Stimulated activated CD4-positive, alpha-beta T cell treated with anti-CD3 and anti-CD28 coated beads, Interleukin-15, amount 100 ng/mL, for 48 hours (primary cell): ENCODE measurements at places on chromosomes 3 and 15.

- DNase-seq = peak; percentile 82
Observed at GRCh38 chr3:52253314-52254304, 8.1 kb downstream of the PPM1M start.

DNA sequence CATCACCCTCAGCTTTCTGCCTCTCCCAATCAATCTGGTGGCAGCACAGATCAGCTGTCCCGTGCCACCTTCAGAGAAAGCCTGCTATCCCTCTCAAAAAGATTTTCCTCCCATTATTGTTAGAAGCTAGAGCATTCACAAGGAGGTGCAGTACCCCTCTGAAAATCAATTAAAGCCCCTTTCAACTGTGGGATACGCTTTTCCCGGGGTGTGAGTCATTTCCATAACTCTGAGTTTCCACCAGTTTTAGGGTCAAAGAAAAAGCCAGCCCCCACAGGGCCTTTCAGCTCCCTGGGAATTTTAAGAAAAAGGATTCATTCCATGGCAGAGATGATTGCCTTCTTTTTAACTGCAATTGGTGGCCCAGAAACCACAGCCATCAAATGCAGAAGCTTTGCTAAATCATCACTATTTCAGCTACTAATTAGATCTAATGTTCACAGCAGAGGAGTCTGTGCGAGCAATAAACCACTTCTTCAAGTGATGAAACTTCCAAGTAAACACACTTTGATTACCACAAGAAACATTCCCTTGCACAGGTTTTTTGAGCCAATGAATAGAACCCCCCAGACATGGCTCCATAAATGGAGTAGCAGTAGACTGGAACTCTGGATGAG is 270.0 kb upstream of the TPRG1 start:
- DNase-seq = no peak

DNA sequence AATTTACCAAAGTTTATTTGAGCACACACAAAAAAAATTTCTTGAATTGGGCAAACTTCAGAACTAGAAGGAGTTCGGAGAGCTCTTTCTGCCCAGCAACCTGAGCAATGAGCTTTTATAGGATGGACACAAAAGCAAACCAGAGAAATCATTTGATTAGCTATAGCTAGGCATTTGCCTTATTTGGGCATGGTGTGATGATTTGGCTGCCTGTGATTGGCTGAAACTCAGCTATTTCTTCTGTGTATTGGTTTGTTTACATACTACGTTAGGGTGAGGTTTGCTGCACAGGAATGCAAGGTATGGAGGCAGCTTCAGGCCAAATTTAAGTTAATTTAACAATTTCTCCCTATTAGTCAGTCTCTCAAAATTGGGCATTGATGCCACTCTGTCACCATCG is 65.1 kb downstream of the NEK11 start:
- DNase-seq = no peak

DNA sequence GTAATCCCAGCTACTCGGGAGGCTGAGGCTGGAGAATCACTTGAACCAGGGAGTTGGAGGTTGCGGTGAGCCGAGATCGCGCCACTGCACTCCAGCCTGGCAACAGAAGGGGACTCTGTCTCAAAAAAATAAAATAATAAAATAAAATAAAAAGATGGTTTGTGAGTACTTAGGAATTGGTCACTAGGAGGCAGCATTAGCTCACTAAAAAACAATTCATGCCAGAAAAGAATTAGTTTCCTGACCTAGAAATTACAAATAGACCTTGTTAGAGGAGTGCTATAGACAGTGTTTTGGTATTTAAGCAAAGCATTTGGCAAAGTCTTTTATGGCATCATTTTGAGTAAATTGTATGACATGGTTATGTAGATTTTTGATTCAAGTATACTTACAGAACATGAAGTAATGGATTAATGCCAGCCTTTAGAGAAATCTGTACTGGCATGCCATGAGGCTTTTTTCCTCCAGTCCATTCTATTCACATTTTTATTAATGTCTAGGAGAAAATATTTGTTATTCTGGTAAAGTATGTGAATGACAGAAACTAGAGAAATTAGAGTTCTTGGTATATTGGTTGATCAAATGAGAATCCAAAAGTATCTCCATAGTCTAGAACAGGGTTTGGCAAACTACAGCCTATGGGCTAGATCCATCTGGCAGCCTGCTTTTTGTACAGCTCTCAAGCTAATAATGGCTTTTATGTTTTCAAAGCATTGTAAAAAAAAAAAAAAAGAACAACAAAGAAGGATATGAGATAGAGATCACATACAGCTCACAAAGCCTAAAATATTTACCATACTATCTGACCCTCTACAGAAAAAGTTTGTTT is 81.6 kb downstream of the LRRC49 start:
- DNase-seq = no peak

- DNase-seq = no peak
Observed at GRCh38 chr3:134003066-134003465, 26.7 kb downstream of the SLCO2A1 start.

DNA sequence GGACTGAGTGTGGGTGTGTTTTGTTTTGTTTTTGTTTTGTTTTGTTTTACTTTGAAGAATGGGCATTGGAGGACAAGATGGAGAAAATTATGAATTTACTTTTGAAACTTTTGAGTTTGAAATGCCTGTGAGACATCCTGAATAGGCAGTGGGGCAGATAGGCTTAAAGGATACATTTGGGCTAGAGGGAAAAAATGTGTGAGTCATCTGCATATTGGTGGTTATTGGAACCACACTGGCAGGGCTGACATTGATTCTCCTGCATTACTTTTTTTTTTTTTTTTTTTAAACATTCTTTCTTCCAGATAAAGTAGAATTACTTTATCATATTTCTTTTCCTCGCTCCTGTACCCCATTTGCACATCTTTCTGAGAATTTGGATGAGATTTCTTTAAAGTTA is 56.1 kb downstream of the CALML4 start:
- DNase-seq = no peak

DNA sequence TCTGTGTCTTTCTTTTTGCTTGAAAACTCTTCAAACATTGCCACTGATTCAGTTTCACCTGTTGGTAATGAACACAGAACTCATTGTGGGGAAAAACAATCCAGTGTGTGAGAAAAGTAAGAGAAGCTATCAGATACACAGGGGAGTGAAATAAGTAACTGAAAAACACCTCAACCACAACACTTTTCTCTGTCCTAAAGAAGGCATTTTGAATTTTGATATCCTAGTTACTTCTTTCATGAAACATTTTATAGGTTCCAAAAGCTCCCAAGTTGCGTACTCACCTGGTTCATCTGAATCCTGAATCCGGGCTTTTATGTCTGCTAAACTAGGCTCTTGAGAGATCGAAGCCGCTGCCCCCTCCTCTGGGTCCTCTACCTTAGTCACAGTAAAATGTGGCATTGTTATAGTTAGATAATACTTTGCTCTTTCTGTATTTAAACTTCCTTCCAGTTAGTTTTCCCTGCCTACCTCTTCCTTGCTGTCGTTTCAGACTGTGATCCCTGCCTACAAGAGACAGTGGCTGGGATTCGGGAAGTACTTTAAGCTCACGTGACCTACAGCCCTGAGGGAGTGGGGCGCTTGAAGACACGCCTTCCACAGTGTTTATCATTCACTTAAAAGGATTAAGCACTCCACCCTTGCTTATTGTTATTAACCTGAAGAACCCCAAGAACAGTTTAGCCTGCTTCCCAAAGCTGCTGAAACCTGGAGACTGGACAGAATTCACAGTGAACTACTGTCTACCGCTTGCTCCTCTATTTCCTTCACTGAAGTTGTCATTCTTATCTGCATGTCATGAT is 19.1 kb downstream of the SLC12A6 start:
- no peak for DNase-seq

DNA sequence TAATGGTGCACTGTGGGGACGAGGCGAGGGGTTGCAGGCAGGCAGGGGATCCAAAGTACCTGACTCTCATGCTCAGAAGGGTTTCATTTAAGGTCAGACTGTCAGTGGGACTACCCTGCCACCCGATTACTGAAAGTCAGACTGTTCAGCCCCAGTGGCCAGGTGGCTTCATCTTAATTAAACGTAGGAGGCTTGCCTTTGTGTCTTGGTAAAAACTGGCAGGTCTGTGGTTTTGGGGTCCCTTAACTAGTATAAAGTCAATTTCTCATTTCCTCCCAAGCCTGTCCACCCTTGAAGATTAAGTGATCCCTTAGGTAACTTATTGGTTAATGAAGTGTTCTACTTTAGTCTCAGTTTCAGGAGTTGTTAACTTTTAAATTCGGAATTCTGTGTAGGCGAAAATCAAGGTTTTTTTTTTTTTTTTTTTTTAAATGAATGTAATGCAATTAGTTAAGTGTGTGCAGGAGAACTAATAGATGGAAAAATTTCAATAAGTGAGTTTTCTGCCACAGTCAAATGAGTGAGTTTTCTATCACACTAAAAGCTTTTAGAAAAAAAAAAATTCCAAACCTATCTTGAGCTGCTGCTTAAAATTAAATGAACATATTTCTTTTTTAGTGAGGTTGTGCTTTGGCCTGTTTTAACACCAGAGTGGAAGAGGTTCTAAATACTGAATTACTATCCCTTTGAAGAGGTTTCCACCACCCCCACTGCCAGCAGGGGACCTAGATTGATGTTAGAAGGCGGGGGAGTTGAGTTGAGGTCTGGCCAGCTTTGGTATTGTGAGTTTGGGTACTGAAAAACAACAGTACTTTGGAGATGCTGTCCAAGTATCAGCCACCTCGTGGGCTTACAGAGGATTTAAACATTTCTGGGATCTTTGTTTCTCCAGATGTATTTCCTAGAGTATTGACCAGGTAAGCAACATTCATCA is 15.2 kb downstream of the ITPR1 start:
- no peak for DNase-seq

GRCh38 chr3:46998121-46998851 is 18.8 kb downstream of the NBEAL2 start:
- DNase-seq = peak; percentile 64

- DNase-seq = no peak
Observed at GRCh38 chr15:47184003-47184907, 533.0 kb upstream of the SEMA6D start.

DNA sequence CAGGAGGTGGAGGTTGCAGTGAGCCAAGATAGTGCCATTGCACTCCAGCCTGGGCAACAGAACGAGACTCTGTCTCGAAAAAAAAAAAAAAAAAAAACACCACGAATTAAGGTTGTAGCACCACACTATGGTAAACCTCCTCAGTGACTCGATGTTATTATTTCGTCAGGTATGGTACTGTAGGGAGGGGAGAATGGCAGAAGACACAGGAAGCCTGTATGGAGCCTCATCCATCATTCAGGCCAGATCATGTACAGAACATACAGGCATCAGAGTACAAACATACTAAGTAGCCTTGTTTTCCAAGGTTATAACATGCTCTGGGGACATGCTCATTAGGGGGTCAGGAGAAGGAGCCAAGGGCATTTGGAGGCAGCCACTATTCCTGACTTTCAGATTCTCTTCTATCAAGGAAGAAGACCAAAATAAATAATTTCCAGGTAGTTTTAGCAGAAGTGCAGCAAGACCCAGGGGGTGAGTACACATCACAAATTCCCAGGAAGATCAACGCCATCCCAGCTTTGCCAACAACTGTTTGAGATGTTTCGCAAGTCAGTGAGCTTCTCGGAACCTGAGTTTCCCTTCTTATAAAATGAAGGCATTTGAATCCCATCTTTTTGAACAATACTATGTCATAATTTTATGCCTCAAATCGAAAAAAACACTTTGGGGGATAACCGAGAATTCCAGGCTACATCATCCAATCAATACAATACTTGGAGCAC is 79.8 kb downstream of the FOXP1 start:
- no peak for DNase-seq

GRCh38 chr3:24525557-24525956 is 30.9 kb upstream of the THRB start:
- no peak for DNase-seq

GRCh38 chr3:138682648-138683047 is 74.1 kb downstream of the FAIM start:
- DNase-seq = no peak

- no peak for DNase-seq
Observed at GRCh38 chr3:37136067-37136466, 38.3 kb downstream of the LRRFIP2 start.

DNA sequence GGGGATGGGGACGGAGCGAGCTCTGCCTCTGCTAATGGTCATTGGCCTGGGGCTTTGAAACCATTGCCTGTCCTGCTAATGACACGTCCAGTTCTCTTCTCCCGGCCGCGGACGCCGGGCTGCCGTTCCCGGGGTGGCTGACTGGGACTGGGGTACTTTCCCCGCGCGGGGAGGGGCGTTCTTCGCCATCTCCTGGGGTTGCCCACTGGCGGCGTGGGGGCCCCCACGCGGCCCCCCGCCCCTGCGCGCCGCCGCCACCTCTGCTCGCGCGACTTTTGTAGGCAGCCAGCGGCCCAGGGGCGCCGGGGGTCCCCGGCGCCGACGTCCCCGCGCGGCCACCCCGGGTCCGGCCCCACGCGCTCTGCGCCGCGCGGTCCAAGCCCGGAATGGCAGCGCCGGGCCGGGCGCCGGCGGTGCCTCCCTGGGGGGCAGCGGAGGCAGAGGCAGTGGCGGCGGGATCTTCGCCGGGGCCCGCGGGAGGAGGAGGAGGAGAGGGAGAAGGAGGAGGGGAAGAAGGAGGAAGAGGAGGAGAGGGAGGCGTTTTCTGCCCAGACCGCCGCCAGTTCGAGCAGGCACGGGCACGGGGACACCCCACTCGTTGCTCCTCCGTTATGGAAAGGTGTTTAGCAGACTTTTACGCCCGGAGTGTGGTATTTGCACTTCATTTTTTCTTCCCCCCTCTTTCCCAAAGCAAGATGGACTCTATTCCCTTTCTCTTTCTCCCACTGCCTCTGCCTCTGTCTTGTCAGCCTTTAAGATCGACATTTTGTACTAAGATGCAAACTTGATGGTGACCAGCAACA is 2.3 kb downstream of the BBX start:
- DNase-seq = peak; percentile 2

DNA sequence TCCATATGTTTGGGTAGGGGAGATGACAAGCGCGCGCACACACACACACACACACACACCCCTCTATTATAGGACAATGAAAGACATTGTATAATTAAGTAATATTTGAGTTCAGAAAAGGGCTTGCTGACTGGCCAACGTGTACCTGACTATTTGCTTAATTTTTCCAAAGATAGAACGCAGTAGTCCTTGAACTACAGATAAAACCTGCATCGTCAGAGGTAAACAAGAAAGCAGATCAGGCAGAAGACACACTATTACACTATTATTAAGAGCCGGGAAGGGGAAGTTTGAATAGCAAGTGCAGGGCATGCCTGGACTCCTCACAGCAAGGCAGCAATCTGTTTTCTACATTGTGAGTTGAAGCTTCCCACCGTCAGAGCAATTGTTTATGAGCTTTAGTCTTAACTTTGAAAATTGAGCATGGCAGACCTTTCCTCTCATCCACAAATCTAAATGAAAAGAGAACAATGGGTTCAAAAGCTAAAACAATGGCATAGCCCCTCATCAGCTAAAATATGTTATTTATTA is 427.7 kb downstream of the GABRG3 start:
- no peak for DNase-seq

- DNase-seq = no peak
Observed at GRCh38 chr3:123660900-123661299, 76.0 kb upstream of the HACD2 start.

DNA sequence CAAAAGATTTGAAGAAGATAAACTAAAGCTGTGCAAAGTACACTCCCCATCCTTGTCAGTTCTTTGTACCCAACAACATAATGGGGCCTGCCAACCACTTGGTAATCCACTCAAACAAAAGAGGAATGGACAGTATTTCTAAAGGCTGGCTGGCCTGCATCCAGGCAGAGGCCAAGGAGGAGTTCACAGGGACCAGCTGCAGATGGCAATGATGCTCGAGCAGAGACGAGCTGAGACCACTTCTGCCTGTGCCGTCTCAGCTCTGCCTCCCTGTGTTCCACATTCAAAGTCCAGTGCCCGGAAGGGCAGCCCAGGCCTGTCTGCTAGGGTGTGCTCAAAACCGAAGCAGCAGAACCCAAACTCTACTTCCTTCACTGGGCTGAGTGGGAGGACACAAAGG is 14.3 kb downstream of the CXCR6 start:
- no peak for DNase-seq

- no peak for DNase-seq
Observed at GRCh38 chr3:35648347-35648746, 9.0 kb downstream of the ARPP21 start.
